T follicular helper cell (primary cell): ENCODE measurements at places on chromosomes 12 and 14.

GRCh38 chr12:72368719-72369422 lies 96.7 kb downstream of the TRHDE start:
- DNase-seq, result no peak

DNA sequence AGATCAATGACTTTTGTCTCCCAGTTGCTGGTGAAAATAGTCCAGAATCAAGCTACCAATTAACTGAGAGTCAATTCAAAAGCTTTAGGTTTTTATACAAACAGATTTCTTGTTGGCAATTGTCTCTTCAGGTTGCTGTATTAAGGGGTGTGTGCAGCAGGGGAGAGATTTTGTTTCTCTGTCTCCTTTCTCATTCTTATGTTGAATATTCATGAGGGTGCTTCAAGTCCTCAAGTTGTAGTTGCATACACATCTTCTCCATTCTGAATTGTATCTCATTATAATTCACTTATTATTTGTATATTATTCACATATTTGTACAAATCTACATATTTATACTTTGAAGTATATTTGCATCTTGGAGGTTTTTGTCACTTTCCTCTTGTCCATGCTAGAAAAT lies 126.7 kb upstream of the PTPRQ start:
- DNase-seq, result no peak

DNA sequence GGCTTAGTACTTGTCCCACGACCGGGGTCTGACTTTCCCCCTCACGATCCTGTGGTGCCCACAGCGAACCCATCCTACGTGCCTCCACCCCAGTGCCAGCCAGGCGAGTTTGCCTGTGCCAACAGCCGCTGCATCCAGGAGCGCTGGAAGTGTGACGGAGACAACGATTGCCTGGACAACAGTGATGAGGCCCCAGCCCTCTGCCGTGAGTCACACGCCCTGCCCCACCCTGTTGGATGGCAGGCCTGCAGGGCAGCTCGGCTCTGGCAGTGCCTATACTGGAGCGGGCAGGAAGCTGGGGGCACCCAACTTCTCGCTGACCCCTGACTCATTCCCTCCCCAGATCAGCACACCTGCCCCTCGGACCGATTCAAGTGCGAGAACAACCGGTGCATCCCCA lies 18.3 kb upstream of the LRP1-AS start:
- DNase-seq, result no peak

DNA sequence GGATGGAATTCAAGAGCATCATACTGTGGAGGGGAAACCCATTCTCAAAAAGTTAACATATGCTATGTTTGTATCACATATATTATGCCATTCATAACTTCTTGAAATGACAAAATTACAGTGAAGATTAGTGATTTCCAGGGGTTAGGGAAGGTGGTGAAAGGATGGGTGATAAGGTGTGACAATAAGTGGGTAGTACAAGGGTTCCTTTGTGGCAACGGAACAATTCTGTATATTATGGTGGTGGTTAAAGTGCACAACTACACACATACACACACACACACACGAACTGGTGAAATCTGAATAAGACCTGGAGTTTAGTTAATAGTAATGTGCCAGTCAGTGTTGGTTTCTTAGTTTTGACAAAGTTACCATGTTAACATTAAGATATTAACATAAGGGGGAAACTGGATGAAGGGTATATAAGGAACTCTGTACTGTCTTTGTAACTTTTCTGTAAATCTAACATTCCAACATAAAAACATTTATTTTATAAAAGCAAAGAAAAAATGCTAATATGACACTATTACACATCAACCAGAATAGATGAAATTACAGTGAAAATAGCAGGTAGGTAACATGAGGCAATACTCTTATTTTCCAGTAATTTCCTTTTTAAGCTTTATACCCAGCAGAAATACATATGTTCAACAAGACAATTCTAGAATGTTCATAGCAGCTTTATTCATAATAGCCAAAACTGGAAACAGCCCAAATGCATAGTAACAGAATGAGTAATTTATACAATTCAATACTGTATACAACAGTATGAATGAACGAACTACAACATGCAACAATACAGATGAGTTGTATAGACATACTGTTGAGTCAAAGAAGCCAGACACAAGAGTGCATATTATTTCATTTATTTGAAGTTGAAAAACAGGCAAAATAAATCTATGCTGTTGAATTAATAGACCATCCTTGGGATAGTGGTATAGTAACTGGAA lies 44.0 kb upstream of the OR5AU1 start:
- no peak for DNase-seq

DNA sequence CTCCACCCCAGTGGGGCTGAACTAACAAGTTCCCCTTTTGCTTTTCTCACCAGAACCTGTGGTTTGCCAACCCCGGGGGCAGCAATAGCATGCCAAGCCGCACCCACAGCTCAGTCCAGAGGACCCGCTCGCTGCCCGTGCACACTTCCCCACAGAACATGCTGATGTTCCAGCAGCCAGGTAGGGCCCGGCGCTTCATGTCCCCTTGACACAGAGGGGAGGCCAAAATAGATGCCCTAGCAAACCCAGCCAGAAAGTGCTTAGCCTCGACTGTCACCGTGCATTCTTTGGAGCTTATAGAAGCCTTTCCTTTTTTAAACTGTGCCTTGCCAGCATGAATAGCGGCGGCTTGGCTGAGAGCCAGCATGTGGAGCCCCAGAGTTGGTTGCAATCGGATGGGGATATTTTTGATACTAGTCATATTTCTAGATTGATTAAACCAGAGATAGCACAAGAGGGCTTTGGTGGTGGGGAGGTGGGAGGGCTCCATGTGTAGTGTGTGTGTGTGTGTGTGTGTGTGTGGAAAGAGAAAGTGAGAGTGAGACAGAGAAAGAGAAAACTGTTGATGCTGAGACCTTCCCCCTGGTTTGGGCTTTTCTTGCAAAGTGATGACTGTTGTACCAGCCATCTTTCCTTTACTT lies 126.1 kb downstream of the GCH1 start:
- no peak for DNase-seq

GRCh38 chr12:23376238-23376637 lies 573.2 kb downstream of the SOX5 start:
- no peak for DNase-seq

DNA sequence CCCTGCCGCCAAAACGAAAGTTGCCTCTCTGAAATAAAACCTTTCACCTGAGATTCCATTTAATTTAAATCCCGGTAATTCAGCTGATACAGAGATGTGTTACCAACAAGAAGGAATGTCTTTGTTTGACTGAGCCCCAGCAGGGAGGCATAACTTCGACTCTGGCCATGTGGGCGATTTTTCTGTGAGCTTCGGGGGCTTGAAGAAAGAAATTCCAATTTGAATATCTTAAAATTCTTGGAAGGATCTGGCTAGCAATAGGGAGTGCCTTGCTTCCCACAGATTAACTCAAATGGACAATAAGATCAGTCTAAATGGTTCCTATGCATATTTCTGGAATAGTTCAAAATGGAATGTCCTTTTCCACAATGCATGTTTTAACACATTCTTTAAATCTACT lies 252.5 kb upstream of the TMPO start:
- DNase-seq, result no peak
